Activated T-cell treated with anti-CD3 and anti-CD28 coated beads for 48 hours (primary cell): ENCODE measurements at places on chromosomes 11 and 22.

DNA sequence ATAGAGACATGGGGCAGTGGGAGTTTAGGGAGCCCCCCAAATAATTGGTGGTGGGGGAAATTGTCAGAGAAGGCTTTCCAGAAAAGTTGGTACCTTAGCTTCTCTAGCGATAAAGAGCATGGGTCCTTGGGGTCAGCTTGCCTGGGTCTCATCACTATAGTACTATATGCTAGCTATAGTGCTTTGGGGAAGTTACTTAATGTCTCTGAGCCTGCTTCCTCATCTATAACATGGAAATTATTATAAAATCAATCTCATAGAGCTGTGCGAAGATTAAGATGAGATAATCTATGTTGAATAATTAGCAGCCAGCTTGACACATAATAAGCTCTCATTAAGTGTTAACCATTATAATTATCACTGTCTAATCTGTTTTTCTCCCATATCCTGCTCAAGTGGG is 41.2 kb downstream of the STIM1 start:
- DNase-seq = no peak

- DNase-seq = no peak
Observed at GRCh38 chr22:30637701-30638114, 2.1 kb downstream of the SLC35E4 start.

GRCh38 chr11:61516675-61517572 is 8.4 kb downstream of the LRRC10B start:
- peak; percentile 51 for DNase-seq

GRCh38 chr11:13781153-13781552 is 112.7 kb downstream of the FAR1 start:
- no peak for DNase-seq

- no peak for DNase-seq
Observed at GRCh38 chr11:79236541-79236971, 204.3 kb downstream of the TENM4 start.

DNA sequence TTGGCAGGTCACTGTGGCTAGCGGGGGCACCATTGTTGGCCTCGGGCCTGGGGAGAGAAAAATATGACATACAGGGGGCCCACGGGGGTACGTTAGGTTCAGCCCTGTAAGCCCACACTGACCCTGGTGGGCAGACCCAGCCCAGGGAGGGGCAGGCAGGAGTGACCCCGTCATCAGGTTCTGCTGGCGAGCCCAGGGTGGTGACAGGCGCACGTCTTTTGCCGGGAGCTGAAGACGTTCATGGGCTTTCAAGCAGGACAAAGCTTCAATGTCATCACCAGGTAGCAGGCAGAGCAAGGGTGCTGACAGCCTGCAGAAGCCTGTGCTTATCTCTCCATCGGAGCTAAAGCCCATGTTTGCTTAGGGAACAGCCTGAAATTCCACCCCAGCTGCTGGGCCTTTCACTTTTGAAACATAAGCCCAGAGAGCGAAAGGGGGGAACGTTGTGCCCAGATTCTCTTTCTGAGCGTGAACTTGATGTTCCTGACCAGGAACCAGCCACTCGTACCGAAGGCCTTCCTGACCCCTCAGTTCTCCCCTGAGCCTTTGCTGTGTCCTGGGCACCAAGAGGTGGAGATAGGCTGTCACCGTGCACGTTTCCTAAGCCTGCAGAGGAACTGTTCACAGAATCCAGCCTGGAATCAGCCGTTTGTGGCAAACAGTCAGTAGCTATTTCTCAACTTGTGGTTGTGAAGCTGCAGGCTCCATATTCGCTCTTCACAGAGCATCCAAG is 74.0 kb upstream of the ATXN10 start:
- no peak for DNase-seq

DNA sequence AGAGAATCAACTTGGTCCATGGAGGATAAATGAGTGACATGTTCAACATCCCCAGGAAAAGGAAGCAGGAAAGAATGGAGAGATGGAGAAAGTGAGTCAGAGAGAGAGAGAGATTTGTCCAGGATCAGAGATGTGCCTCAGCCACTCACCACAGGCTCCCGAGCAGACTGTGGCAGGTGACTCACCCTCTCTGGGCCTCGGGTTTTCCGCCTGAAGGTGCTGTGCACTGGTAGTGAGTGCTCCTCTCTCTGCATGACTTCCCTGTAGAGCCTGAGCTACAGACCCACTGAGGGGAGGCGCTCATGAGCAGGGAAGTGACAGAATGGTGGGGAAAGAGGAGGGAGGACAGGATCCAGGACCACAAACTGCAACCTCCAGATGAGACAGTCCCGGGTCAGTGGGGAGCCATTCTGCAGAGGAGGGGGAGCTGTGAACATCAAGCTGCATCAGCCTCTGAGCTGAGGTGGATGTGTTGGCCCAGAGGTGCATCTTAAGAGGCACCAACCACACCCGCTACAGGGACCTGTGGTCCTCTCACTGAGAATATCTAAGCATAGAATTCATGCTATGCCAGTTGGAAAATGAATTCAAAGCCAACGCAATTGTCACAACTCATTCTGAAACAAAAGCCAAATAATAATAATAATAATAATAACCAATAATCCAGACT is 433.4 kb downstream of the BRD1 start:
- peak; percentile 4 for DNase-seq

DNA sequence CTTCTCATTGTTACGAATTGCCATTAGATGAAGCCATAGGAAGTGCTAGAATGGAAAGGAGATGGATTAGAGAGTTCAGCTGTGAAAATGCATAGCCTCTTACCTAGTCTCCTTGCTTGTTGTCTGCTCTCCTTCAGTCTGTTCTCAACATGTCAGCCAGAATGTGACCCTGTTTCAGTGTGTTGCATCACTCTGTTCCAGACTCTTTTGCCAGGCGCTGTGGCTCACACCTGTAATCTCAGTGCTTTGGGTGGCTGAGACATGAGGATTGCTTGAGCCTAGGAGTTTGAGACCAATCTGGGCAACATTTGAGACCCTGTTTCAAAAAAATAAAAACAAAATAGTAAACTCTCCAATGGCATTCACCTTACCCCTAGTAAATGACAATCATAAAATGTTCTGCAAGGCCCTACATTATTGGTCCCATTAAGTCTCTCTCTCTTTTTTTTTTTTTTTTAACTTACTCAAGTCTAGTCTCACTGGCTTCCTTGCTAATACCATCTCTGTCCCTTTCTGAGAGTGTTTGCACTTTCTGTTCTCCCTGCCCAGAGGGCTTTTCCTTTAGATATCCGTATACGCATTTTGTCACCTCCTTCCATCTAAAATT is 39.4 kb downstream of the CYP2R1 start:
- DNase-seq = no peak
